SK-N-DZ (cell line): ENCODE measurements at places on chromosomes 2 and 18.

DNA sequence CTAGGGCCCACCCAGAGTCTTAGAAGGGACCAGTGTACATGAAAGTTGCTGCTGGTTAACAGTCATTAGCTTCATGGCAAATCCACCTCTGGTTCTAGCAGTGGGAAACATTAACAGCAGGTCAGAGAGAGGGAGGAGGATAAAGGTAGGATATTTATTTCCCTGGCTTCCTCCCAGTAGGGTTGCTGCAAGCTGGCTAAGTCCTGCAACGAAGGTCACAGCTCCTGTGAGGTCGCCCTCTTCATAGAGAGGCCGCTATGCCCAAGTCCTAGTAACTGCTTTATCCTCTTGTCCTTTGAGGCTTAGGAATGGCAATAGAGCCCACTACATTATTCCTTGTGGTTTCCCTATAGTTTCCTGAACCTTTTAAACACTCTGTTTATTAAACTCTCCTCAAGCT lies 84.0 kb upstream of the ACSL3 start:
- DNase-seq, result no peak

GRCh38 chr2:98538280-98539041 lies 69.9 kb downstream of the COA5 start:
- DNase-seq, result no peak

GRCh38 chr18:56321470-56321869 lies 316.9 kb downstream of the TXNL1 start:
- no peak for DNase-seq

DNA sequence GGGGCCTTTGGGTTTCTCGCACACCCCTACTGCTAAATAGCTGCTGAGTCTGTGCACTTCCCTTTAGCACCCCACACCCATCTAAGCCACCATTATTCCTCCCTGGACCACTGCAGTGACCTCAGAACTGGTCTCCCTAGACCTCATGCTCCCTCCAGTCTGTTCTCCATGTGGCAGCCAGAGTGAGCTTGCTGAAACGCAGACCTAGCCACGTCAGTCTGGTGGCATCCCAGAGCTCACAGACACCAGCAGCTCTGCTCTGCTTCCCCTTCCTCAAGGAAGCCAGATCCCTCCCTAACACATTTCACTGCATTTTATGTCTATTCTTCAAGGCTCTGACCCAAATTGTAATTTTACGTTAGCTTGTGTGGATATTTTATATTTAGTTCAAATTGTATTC lies 144.4 kb downstream of the DYSF start:
- DNase-seq, result no peak

GRCh38 chr18:9612215-9612830 lies 2.0 kb downstream of the PPP4R1 start:
- peak; percentile 53 for DNase-seq

GRCh38 chr2:190435031-190435670 lies 27.0 kb downstream of the MFSD6 start:
- no peak for DNase-seq

DNA sequence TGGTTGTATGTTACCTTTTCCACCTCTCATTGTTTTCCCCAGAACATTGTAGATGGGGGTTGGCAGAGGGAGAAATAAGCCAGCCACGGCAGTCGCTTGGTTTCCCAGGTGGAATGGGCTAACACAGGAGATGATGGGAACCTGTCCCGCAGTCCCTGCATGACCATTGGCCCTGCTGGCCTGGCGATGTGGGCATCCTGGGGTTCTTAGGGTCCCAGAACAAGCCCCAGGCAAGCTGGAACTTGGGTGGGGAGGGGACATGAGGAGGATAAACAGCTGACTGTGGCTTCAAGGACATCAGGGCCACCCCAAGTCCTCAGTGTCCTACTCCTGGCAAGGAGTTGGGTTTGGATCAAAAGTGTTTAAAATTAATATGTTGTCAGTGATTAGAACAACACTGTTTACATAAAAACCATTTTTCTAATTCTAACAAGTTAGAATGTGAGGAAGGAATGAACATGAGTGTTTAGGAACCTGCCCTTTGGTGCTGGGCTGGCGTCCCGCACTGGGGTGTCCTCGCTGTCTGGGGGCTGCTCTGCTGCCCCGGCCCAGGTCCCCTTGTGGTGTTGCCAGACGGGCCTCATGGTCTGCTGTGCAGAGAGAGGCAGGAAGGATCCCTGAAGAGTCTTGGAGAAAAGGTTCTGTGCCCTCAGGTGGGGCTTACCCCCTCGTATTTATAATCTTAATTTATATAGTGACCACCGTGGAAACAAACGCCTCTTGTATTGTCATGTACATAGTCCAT lies 95.1 kb downstream of the USP40 start:
- no peak for DNase-seq

GRCh38 chr2:37412231-37412630 lies 67.8 kb downstream of the QPCT start:
- no peak for DNase-seq

GRCh38 chr2:68745006-68745405 lies 10.4 kb downstream of the ARHGAP25 start:
- no peak for DNase-seq

DNA sequence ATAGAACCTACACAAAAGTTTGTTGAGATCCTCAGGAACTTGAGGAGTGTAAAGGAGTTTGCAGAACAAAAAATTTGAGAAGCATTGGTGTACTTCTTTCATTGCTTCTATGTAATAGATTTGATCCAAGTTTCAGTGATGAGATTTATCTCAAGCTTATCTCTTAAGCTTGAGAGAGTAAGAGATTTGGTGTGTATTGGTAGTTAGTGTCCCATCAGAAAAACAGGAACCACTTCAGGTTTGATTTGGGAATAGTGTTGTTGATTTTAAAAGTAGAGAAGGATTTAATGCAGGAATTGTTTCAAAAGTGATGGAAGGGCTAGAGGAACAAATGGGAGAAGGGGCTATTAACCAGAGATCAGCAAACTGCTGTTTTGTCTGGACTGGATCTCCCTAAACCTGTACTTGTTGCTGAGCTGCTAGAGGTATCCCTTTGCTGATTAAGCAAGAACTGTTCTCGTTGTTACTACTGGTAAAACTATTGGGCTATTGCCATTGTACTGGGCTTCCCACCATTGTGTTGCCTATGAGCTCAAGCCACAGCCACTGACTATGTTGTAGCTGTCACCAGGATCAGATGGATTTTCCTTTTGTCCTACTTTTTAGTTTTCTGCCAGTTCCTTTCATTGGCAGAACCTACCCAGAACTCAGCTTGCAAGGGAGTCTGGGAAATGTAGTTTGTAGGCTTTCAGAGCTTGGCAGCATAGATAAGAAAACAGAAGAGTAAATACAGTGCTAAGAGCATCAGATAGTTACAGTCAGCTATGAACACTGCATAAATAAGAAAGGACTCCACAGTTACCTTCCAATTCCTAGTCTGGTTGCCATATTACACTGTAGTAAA lies 39.3 kb downstream of the RAB10 start:
- DNase-seq, result no peak

DNA sequence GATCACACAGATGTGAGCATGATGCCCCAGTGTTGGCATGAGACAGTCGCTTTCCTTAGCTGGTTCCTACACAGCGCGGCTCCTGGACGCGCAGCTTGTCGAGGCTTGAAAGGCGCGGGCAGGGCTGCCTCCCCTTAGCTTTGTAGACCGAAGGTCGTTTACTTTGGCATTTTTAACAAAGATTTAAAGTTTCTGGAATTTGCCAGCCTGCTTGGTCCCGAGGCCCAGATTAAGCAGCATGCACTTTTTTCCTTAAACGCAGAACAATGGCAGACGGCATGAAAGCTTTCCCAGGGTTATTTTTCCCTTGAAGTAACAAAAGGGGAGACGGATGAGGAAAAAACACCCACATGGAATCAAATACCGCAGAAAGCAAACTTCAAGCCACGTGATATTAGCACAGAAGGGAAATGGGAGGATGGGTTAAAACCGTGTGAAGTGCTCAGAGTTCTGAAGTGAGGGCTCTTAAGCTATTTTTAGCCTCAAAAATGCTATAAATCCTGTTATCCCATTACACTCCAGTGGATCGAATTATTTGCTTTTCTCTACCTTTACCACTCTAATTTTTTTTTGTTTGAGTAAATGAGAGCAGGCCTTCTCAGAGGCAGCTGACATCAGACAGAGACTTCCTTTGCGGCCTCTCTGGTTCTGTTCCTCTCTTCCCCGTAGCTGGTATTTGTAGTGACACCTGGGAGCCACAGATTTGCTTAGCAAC lies 55.7 kb downstream of the NPAS2 start:
- no peak for DNase-seq

DNA sequence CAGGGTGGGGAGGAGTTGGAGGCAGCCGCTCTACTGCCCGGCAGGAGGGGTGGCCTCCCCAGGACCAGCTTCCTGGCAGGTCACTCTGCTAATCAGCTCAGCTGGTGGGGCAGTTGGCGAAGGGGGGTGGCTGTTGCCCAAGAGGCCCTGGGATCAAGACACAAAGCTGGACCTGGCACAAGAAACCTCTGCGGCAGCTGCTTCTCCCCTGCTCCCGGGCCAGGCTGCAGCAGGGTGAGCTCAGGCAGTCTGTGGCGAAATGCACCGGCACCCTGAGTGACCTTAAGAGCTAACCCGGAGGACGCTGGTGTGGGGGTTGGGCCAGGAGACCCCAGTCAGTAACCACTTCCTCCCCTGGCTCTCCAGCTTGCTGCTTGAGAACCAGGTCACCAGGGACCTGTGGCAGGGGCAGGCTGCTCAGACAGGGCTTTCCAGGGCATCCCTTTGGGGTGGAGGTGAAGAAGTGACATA lies 31.1 kb downstream of the TOGARAM2 start:
- DNase-seq, result no peak

DNA sequence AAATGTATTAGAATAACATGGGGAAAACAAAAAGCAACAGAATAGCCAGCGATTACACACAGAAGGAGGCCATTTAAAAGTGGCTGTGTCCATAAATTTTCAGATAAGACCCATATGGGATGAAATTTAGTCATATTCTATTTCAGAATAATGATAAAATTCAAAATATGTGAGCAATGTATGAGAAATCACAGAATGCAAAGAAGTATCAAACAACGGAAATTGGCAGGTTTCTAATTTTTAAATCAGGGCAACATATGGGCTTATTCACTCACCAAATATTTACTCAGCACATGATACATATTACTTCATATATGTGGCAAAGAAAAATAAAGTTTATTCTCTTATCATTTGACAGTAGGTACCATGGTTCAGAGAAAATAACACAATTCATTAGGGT lies 208.5 kb downstream of the GRB14 start:
- no peak for DNase-seq

- no peak for DNase-seq
These were observed 270.5 kb upstream of the MEIS1 start for GRCh38 chr2:66164470-66164869.

DNA sequence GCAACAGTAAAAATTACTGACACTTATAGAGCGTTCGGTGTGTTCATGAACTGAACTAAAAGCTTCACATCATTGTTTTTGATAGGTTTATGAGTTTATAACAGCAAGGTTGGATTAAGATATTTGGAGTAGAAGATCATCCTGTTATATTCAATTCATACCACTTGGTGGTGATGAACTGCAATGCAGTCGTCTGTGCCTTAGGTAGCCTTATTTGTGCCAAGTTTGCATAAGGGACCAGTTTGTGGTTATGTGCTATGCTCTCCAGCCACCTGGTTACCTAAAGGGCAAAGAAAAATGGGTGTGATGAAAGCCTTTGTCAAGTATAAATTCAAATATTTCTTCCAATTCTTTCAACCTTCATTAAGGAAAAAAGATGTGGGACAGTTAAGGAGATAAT lies 150.9 kb upstream of the KCNH7 start:
- peak; percentile 21 for DNase-seq

DNA sequence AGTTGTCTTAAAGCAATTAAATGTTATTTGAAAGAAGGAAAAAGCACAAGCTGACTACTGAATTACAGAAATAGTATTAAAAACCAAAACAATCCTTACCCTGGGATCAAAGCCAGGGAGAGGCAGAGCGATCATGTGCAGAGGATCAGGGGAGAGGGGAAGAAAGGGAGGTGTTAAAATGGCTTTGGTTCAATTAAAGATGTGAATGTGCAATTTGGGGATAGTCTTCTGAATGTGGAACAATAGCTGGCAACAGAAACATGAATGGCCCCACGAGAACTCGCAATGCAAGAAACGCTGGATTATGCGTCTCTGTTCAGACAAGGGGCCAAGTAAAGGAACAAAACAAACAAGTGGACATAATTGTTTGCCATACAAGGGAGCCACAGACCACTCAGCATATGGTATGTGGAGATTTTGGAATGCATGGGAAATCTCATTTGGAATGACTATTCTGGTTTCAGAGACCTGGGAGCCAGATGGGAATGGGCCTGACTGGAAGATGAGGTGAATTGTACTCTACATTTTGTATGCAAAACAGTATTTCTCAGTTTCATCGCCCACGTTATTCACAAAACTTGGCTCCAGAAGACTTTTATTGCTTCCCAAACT lies 155.4 kb downstream of the SLC4A3 start:
- DNase-seq, result no peak

DNA sequence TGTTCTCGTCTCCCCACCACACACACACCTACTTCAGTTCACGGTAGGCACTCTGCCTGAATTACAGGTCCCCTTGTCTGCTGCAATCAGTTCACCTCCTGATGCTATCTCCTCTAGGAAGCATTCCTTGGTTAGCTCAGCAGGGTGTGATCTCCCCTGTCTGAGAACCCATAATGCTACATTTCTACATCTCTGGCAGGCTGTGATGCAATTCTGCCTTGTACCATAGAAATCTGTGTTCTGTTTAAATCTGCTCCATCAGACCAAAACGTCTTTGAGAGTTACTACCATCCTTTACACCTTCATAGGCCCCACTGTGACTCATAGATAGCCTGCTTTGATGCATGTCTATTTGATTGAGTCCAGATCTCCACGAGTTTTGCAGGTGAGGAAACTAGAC lies 103.9 kb downstream of the TTC32 start:
- no peak for DNase-seq

GRCh38 chr2:204560902-204561301 lies 15.6 kb downstream of the PARD3B start:
- no peak for DNase-seq

GRCh38 chr2:34121076-34121475 lies 522.0 kb upstream of the FAM98A start:
- no peak for DNase-seq

- DNase-seq, result no peak
These were observed 81.3 kb downstream of the CLHC1 start for GRCh38 chr2:55150834-55151233.

- no peak for DNase-seq
These were observed 384.0 kb upstream of the TMEFF2 start for GRCh38 chr2:192578780-192579179.

GRCh38 chr2:123993728-123994323 lies 31.3 kb upstream of the CNTNAP5 start:
- DNase-seq, result peak; percentile 38

GRCh38 chr18:49668574-49669275 lies 106.9 kb downstream of the LIPG start:
- no peak for DNase-seq

GRCh38 chr2:152097290-152097800 lies 1.5 kb downstream of the CACNB4 start:
- peak; percentile 21 for DNase-seq
